Chondrocyte (in vitro differentiated cells): ENCODE measurements at places on chromosomes 3 and 15. TPM values are rescaled to one million over a fixed set of nuclear protein-coding genes. Genes with fewer than 3 reads are reported as not detected.
A peak's percentile ranks its signal among the peaks of the same experiment; 100 is the strongest.

- H3K27me3 ChIP-seq: peaks cover under 1% of the 10 kb centered on the region
- no peaks in the 10 kb centered on the region for H3K36me3 ChIP-seq
- H3K4me3 ChIP-seq: no peak overlapping the region
- no peak overlapping the region for H3K27ac ChIP-seq
- no peak for DNase-seq
- no peaks in the 10 kb centered on the region for H3K4me1 ChIP-seq
Measured at GRCh38 chr3:85161544-85161943, 202.8 kb downstream of the CADM2 start.

Gene MESP2
- total RNA-seq: 0.25 to 0.51 TPM (median 0.36 TPM) in 3 replicates

DNA sequence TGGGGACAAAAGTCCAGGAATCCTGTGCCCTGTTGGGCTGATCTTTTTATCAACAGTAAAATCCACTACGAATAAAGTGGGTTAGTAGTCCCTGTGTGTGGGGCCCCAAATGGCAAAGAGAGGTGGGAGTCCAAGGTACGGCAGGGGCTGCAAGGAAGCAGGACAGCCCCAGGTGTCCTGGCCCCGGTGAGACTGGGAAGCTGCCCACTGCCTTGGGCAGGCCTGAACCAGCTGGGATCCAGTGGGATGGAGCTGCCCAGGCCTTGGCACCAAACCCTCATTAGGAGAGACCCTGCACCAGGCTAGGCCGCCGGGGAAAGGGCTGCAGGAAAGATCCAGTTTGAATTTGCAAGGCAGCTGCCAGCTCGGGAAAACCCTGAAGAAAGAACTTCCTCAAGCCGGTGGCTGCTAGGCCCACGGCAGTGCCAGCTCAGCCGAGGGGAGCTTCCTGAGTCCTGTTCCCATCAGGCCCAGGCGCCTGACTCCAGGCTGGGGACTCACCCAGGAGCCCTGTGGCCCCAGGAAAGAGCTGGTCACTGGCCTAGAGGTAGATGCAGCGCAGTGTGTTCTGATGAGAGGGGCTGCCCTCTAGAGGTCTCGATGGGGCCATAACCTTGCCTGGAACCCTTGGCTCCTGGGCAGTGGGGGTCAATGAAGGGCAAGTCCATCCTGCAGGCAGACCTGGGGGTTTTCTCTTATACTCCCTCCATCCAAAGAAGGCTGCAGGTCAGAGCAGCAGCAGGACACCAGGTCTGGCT lies 14.4 kb upstream of the GNAI2 start:
- no peak for DNase-seq
- no peak overlapping the region for H3K27ac ChIP-seq
- H3K4me3 ChIP-seq: no peak overlapping the region
- peaks cover 6% of the 10 kb centered on the region for H3K4me1 ChIP-seq
- H3K36me3 ChIP-seq: no peaks in the 10 kb centered on the region

DNA sequence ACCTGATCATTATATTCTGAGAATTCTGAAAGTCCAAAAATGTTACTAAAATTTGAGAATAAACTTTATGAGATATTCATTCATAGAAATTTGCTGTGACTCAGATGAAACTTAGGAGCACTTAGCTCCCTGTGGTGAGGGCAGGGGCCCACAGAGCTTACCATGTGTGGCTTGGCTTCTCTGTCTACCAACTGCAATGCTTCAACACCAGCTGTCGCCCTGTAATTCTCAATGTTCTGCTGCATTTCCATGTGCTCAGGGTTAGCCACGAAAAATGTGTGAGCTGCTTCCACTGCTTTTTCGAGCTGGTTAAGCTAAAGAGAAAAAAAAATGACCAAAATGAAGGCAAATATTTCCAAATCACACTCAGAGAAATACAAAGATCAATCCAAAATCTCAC lies 125.6 kb downstream of the P3H2 start:
- peaks cover 2% of the 10 kb centered on the region for H3K36me3 ChIP-seq
- peak overlapping the region; percentile 49 for H3K4me3 ChIP-seq
- no peak for DNase-seq

Gene CD200
- 1.7 to 1.8 TPM in 2 of 3 replicates, not detected in the other for total RNA-seq

Gene CADPS
- not detected in 3 replicates for total RNA-seq

DNA sequence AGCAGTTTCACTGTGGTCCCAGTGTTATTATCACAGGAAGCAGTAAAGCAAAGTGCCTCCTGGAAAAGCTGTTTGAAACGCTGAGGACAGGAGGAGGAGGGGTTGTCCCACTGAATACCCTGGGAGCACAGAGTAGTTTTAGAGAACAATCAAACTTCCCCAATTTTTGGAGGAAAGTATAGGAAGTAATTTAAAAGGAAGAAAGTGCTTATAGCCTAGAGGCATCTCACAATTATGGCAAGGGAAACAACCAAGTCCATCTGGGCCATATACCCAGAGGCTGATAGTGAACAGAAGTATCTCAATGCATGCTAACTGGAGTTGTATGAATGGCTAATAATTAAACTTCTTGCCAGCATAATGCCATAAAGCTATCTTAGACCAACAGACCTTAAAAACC lies 137.2 kb upstream of the EPHA6 start:
- H3K36me3 ChIP-seq: peaks cover 1% of the 10 kb centered on the region
- H3K27me3 ChIP-seq: no peaks in the 10 kb centered on the region
- DNase-seq: no peak
- no peak overlapping the region for H3K27ac ChIP-seq
- no peak overlapping the region for H3K4me3 ChIP-seq

GRCh38 chr3:37997342-37997741 lies 6.8 kb downstream of the VILL start:
- no peak overlapping the region for H3K27ac ChIP-seq
- peaks cover 22% of the 10 kb centered on the region for H3K4me1 ChIP-seq
- DNase-seq: peak; percentile 86
- H3K4me3 ChIP-seq: no peak overlapping the region

Gene PXYLP1
- 36.0 to 71.6 TPM (median 40.2 TPM) in 3 replicates for total RNA-seq

DNA sequence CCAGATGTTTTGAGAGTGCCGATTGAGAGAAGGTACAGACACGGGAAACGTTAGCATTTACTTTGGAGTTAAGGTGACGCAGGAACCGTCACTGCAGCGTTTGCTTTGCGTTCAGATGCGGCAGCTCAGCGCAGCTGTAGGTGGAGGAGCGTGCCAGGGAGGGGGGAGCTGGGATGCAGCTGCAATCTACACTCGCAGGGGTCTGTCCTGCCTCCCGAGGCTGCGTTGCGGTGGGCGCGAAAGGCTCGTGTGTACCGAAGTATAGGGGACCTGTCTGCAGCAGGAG lies 425 bp upstream of the FYTTD1 start:
- peak overlapping the region; percentile 89 for H3K4me3 ChIP-seq
- no peaks in the 10 kb centered on the region for H3K36me3 ChIP-seq
- no peak for DNase-seq
- H3K4me1 ChIP-seq: peaks cover 38% of the 10 kb centered on the region
- peak overlapping the region; percentile 96 for H3K27ac ChIP-seq

DNA sequence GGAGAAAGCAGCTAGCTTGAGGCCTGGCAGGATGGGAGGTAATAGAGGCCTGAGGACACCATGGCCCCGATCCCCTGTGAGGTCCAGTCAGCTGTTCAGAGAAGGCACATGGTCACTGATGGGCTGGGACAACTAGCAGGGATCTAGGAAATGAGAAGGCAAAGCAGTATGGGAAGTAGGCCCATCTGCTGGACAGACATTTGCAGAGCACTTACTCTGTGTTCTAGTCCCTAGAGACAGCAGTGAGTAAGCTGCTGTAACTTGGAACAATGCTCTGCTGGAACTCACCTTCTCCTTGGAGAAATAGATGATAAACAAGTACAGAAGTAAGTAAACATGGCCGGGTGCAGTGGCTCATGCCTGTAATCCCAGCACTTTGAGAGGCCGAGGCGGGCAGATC lies 7.1 kb downstream of the ECE2 start:
- no peaks in the 10 kb centered on the region for H3K36me3 ChIP-seq
- no peak overlapping the region for H3K27ac ChIP-seq

Gene REC114
- total RNA-seq: not detected in 3 replicates

- peaks cover 2% of the 10 kb centered on the region for H3K27me3 ChIP-seq
- peak within 1 kb of the TSS; percentile 92 for H3K4me3 ChIP-seq
- DNase-seq: no peak
- peaks cover 38% of the 10 kb centered on the region for H3K4me1 ChIP-seq
- peak within 1 kb of the TSS; percentile 99 for H3K27ac ChIP-seq
Measured at GRCh38 chr3:138187296-138188012, at the start of gene ARMC8. TSS of gene ARMC8 (plus strand) at chr3:138187301. CDS start at chr3:138187555, 254 bp downstream.

DNA sequence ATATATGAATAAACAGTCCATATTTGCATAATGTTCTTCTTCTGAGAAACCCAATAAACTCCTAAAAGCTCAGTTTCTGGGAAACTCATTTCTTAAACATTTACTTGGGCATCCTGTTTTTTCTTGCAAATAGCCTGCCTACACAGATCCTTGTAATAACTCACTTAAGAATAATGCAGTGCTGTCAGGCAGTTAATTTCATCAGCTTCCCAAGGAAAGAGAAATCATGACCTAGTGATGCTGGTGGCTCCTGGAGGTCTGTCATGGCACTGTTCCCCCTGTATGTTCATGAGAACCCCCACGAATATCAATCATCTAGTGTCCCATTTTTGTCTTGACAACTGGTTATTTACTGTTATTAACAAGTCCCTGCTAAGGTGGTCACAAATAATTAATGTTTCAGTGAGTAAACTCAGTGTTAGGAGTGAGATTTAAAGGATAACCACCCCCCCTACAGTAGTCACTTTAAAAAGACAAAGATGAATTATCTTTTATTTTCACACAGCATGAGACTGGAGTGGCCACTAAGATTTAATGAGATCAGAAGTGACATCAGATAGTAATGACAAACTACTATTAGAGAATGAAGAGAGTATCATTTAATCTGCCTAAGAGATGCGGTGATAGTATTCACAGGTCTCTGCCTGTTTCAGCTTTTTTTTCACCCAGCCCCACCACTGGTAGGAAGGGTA lies 279.5 kb upstream of the NECTIN3 start:
- H3K27me3 ChIP-seq: no peaks in the 10 kb centered on the region
- DNase-seq: no peak
- H3K4me3 ChIP-seq: no peak overlapping the region
- peaks cover 2% of the 10 kb centered on the region for H3K36me3 ChIP-seq
- peak overlapping the region; percentile 24 for H3K27ac ChIP-seq

Gene TEX55
- total RNA-seq: not detected in 3 replicates

GRCh38 chr15:87901926-87902690 lies 354.4 kb downstream of the NTRK3 start:
- no peaks in the 10 kb centered on the region for H3K4me1 ChIP-seq
- H3K4me3 ChIP-seq: no peak overlapping the region
- no peak overlapping the region for H3K27ac ChIP-seq
- DNase-seq: no peak
- H3K36me3 ChIP-seq: no peaks in the 10 kb centered on the region

DNA sequence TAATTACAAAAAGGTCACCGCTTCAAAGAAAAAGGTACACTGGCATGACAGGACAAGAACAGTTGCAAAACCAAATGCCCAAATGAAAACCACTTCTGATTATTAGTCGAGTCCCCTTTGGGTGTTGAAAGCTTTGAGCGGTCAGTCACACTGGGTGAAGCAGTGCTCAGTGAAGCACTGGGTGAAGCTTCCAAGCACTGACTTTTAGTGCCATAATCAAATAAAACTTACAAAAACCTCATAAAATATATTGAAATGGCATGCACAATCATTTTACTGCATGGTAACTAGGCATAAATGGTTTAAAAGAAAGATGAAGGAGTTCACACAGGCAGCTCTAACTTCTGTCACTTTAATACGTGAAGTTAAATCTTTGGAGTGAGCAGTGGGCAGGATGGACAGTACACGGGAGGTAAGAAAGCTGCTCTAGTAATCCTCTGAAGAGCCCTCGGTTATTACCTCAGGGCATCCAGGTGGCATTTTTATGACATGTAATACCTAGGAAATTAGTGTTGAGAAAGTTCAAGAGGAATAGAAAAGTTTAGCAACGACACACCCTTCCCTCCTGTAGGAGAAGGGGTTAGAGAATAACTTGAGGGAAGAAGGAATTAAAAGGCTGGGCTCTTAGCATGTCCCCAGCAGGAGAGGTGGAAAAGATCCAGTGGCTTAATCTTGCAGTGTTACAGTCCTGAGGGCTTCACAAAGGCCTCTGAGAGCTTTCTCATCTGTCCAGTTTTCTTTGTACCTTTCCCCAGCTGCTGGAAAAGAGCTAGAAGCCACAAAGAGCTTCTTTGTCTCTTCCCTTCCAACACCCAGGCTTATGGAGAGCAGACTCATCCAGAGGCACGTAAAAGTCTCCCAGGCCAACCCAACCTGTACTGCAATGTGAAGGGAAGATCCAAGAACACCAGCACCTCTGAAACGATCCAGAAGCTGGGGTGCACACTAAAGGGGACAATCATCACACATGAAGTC lies 64.9 kb upstream of the MYO5C start:
- DNase-seq: no peak
- no peaks in the 10 kb centered on the region for H3K27me3 ChIP-seq
- H3K27ac ChIP-seq: no peak overlapping the region
- peaks cover 30% of the 10 kb centered on the region for H3K36me3 ChIP-seq
- no peak overlapping the region for H3K4me3 ChIP-seq
- H3K4me1 ChIP-seq: peaks cover 7% of the 10 kb centered on the region

DNA sequence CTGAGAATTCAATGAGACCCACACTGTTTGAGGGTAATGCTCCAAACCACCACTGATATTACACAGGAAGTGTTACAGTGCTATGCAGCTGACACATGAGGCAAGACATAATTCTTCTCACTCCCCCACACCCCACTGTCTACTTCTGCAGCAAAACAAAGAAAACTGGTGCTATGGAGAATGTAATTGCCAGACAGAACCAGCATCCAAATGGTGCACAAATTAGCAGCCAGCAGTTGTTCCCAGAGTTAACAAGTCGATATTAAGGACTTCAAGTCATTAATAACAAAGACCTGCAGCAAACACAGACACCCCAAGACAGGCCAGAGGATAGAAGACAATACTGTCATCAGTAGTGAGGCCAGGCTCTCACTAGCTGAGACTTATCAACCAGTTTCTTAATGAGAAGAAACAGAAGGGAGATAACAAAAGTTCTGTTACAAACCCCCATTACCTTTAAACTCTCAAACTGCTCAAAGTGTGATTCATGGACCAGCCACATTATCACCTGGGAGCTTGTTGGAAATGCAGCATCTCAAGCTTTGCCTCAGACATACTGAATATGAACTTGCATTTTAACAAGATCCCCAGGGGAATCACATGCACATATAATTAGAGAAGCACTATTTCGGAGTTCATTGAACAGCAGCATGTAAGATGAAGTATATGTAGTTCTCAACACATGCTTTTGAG lies 58.7 kb upstream of the FNDC3B start:
- no peaks in the 10 kb centered on the region for H3K27me3 ChIP-seq
- H3K36me3 ChIP-seq: no peaks in the 10 kb centered on the region
